T-cell (primary cell): ENCODE measurements at places on chromosomes 6 and 20.
A peak's percentile ranks its signal among the peaks of the same experiment; 100 is the strongest.

DNA sequence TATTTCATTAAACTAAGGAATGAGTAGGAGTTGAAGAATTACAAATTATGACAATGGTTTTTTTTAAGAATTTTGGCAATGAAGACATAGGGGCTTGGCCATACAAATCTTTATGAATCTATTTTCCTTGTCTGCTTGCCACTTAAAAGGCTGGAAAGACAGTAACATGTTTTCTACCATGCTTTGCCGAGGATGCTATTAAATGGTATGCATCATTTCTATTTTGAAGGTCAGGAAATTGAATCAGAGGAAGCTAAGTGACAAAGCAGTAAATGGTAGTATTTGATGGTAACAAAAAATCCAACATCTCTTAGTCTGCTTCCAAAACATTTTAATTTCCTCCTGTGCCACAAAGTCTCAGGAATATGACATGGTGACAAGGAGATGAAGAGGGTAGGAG, 287.2 kb downstream of the RFPL4B start:
- no peak overlapping the region for H3K4me3 ChIP-seq
- H3K27me3 ChIP-seq, result no peaks in the 10 kb centered on the region
- no peak overlapping the region for H3K27ac ChIP-seq
- H3K36me3 ChIP-seq, result no peaks in the 10 kb centered on the region

GRCh38 chr20:10626896-10627295, 46.9 kb downstream of the JAG1 start:
- no peaks in the 10 kb centered on the region for H3K4me1 ChIP-seq
- no peak overlapping the region for H3K4me3 ChIP-seq
- DNase-seq, result no peak
- no peaks in the 10 kb centered on the region for H3K36me3 ChIP-seq
- H3K27me3 ChIP-seq, result no peaks in the 10 kb centered on the region

DNA sequence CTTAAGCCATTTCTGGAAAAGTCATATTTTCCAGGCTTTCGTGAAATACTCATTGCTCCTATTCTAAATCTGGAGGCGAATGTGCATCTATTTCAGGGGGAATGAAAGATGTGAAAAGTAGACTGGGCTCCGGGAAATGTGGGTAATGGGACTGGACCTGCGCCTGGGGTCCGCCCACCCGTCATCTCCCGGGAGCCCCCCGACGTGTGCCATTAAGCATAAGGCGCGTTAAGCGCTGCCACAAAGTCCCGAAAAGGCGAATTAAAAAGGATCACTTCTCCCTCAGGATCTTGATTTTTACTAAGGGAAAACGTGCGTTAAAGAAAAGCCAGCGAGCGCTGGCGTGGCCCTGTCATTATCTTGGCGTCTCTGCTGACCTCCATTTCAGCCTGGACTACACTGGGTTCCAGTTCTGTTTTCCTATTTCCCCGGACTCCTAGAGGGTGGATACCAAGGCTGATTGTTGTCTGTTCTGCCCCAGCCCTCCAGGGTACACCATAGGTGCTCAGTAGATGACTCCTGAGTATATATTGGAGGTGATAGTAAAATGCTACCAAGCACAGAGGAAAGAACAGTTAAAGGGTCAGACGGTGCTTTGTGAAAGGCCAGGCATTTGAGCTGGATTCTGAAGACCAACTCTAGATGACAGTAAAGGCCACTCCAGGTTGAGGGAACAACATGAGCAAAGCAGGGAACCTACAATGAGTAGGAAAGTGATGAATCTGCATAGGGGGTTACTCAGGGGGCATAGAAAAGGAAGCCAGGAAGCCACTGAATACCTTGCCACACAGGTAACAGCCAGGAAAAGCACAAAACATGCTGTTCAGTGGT, 89.2 kb upstream of the ARID1B start:
- H3K27me3 ChIP-seq, result no peaks in the 10 kb centered on the region
- H3K27ac ChIP-seq, result peak overlapping the region; percentile 56
- H3K36me3 ChIP-seq, result no peaks in the 10 kb centered on the region

- H3K4me3 ChIP-seq, result no peak overlapping the region
- no peaks in the 10 kb centered on the region for H3K4me1 ChIP-seq
- DNase-seq, result no peak
- no peaks in the 10 kb centered on the region for H3K36me3 ChIP-seq
These were observed 203.1 kb downstream of the UBE3D start for GRCh38 chr6:82862543-82862942.

- H3K27me3 ChIP-seq, result peaks cover 49% of the 10 kb centered on the region
- H3K36me3 ChIP-seq, result no peaks in the 10 kb centered on the region
- no peak for DNase-seq
- H3K4me3 ChIP-seq, result no peak overlapping the region
These were observed 23.8 kb downstream of the TFAP2B start for GRCh38 chr6:50842446-50842845.

GRCh38 chr6:155154158-155154830, 109.5 kb upstream of the CLDN20 start:
- H3K27me3 ChIP-seq, result no peaks in the 10 kb centered on the region
- no peak overlapping the region for H3K4me3 ChIP-seq
- H3K27ac ChIP-seq, result no peak overlapping the region
- H3K4me1 ChIP-seq, result peaks cover 9% of the 10 kb centered on the region
- no peaks in the 10 kb centered on the region for H3K36me3 ChIP-seq

- no peak overlapping the region for H3K27ac ChIP-seq
- no peak for DNase-seq
- H3K36me3 ChIP-seq, result no peaks in the 10 kb centered on the region
- no peak overlapping the region for H3K4me3 ChIP-seq
- H3K4me1 ChIP-seq, result no peaks in the 10 kb centered on the region
These were observed 54.1 kb downstream of the FGD2 start for GRCh38 chr6:37059344-37060194.

GRCh38 chr6:56555438-56555872, 87.2 kb downstream of the DST start:
- H3K27ac ChIP-seq, result no peak overlapping the region
- H3K36me3 ChIP-seq, result no peaks in the 10 kb centered on the region
- DNase-seq, result no peak
- no peaks in the 10 kb centered on the region for H3K4me1 ChIP-seq

GRCh38 chr6:85913001-85913400, 270.3 kb upstream of the SYNCRIP start:
- no peak for DNase-seq
- no peak overlapping the region for H3K27ac ChIP-seq
- H3K36me3 ChIP-seq, result no peaks in the 10 kb centered on the region
- H3K4me3 ChIP-seq, result no peak overlapping the region

DNA sequence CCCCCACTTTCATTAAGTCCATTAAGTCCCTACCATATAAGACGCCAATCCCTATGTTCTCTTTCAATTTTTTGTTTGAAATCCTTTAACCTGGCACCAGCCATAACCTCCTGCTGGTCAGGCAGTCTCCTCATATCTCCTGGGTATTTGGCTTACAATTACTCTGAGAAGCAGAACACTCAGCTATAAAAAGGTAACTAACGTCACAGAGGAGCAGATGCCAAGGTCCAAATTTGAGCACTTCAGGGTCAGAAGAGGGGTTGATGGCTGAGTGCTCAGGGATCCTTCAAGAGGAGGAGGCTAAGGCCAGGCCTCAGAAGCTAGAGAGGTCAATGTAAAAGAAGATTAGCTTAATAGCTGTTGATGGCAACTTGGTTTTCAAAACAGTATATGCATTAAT, 22.3 kb upstream of the RCAN2 start:
- no peak overlapping the region for H3K4me3 ChIP-seq
- no peaks in the 10 kb centered on the region for H3K36me3 ChIP-seq
- H3K27me3 ChIP-seq, result no peaks in the 10 kb centered on the region
- no peak overlapping the region for H3K27ac ChIP-seq
- H3K4me1 ChIP-seq, result no peaks in the 10 kb centered on the region

GRCh38 chr6:149233056-149233715, 84.3 kb upstream of the TAB2 start:
- H3K4me3 ChIP-seq, result peak overlapping the region; percentile 34
- H3K27ac ChIP-seq, result peak overlapping the region; percentile 89
- peak; percentile 46 for DNase-seq

GRCh38 chr6:123940551-123940950, 136.9 kb downstream of the NKAIN2 start:
- H3K4me3 ChIP-seq, result no peak overlapping the region
- no peak for DNase-seq
- no peaks in the 10 kb centered on the region for H3K4me1 ChIP-seq
- H3K27ac ChIP-seq, result no peak overlapping the region
- no peaks in the 10 kb centered on the region for H3K36me3 ChIP-seq

DNA sequence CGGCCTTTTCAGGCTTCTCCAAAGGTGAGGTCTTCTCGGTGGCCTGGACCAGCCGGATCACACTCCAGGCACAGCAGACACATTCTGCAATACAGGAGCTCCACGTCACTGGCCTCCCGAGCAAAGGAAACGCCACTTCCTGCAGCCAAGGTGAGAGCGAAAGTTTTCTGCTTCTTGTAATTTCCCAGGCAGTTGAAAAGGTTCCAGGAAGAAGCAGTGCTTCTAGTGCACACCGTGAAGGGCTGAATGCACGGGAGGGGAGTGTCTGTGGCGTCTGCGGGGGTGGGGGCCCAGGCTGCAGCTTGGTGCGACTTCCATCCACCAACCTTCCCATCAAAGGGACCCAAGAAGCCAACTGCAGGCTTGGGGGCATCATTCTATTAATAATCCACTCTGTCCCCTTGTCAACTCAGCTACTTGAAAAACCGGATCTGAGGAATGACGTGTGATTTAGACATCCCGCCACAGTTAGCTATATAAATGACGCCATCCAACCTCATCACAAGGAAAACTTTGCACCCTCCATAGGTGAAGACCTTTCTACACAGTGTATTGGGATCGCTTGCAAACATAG, 61.1 kb downstream of the NFATC2 start:
- H3K27me3 ChIP-seq, result no peaks in the 10 kb centered on the region
- H3K4me3 ChIP-seq, result no peak overlapping the region
- peak; percentile 26 for DNase-seq
- peak overlapping the region; percentile 57 for H3K27ac ChIP-seq

DNA sequence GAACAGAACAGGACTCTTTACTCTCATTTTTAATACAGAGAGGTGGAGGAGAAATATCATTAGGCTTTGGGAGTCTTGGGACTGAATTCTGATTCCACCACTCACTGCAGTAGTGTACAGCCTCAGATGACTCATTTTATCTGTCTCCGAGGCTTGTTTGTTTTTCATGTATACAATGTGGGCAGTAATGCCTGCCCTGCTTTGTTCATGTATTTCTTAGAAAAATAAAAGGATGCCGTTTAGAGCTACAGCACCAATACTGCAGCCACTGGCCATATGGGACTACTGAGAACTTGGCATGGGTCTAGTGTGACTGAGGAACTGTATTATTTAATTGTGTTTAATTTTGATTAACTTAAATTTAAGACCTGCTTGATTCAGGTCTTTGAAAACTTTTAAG, 41.2 kb upstream of the JAG1 start:
- H3K4me1 ChIP-seq, result no peaks in the 10 kb centered on the region
- no peaks in the 10 kb centered on the region for H3K27me3 ChIP-seq
- H3K36me3 ChIP-seq, result no peaks in the 10 kb centered on the region
- H3K27ac ChIP-seq, result no peak overlapping the region
- no peak for DNase-seq

DNA sequence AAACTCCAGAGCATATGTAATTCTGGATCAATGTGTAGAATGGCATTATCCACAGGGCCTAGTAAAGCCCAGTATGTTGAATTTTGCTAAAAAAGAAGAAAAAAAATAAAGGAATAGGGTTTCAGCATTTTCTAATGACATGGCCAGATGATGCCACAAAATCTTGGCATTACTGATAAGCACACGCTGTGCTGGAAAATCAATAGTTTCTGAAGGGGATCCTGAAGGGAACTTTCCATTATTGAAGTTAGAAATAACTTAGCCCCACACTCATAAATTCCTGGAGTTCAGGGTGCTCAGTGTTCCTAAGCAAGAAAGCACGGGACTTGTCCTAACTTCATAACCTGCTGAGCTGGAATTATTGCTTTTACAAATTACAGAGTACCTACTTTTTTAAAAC, 10.8 kb downstream of the TENT5A start:
- no peaks in the 10 kb centered on the region for H3K36me3 ChIP-seq
- H3K4me1 ChIP-seq, result no peaks in the 10 kb centered on the region
- H3K4me3 ChIP-seq, result no peak overlapping the region
- no peaks in the 10 kb centered on the region for H3K27me3 ChIP-seq

DNA sequence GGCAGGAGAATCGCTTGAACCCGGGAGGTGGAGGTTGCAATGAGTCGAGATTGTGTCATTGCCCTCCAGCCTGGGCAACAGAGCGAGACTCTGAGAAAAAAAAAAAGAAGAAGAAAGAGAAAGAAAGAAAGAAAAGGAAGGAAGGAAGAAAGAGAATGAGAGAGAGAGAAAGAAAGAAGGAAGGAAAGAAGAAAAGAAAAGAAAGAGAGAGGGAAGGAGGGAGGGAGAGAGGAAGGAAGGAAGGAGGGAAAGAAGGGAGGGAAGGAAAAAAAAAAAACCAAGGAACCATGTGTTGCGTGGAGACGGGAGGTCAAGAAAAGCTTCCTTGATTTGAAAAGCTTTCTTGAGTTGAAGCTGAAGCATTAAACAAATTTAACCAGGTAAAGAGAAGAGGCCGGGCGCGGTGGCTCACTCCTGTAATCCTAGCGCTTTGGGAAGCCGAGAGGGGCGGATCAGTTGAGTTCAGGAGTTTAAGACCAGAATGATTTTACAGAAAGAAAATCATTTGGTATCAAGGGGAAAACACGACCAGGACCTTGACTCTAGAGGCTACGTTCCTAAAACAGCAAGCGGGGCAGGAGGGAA, 90.5 kb upstream of the PRSS16 start:
- DNase-seq, result no peak
- no peaks in the 10 kb centered on the region for H3K27me3 ChIP-seq
- peak overlapping the region; percentile 52 for H3K4me3 ChIP-seq
- H3K4me1 ChIP-seq, result peaks cover 15% of the 10 kb centered on the region
- peak overlapping the region; percentile 35 for H3K27ac ChIP-seq

GRCh38 chr6:129921169-129921817, 60.2 kb upstream of the TMEM244 start:
- no peaks in the 10 kb centered on the region for H3K36me3 ChIP-seq
- H3K4me3 ChIP-seq, result no peak overlapping the region
- no peaks in the 10 kb centered on the region for H3K27me3 ChIP-seq
- no peak overlapping the region for H3K27ac ChIP-seq
- no peaks in the 10 kb centered on the region for H3K4me1 ChIP-seq

DNA sequence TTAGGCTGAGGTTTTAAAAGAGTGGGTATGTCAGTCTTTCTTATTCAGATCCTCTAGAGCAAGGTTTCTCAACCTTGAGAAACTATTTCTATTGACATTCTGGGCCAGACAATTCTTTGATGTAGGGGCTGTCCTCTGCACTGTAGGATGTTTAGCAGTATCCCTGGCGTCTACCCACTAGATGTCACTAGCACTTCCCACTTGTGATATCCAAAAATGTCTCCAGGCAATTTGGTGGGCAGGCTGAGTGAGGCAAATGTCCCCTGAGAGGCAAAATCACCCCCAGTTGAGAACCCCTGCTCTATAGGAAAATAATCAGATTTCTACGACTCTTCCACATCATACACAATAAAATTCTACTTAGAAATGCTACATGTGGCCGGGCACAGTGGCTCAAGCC, 7.7 kb upstream of the ZKSCAN8 start:
- no peak for DNase-seq
- no peaks in the 10 kb centered on the region for H3K36me3 ChIP-seq
- no peak overlapping the region for H3K27ac ChIP-seq
- no peak overlapping the region for H3K4me3 ChIP-seq
- H3K4me1 ChIP-seq, result peaks cover 14% of the 10 kb centered on the region
- H3K27me3 ChIP-seq, result no peaks in the 10 kb centered on the region

GRCh38 chr6:74343804-74344203, 647.8 kb downstream of the CD109 start:
- no peak for DNase-seq
- no peaks in the 10 kb centered on the region for H3K27me3 ChIP-seq
- H3K27ac ChIP-seq, result no peak overlapping the region
- no peaks in the 10 kb centered on the region for H3K4me1 ChIP-seq
- no peak overlapping the region for H3K4me3 ChIP-seq
